ENCODE measurements at places on chromosomes 6 and 20.

GRCh38 chr6:144349690-144350527 lies 64.8 kb downstream of the UTRN start:
- DNase-seq, result no peak

DNA sequence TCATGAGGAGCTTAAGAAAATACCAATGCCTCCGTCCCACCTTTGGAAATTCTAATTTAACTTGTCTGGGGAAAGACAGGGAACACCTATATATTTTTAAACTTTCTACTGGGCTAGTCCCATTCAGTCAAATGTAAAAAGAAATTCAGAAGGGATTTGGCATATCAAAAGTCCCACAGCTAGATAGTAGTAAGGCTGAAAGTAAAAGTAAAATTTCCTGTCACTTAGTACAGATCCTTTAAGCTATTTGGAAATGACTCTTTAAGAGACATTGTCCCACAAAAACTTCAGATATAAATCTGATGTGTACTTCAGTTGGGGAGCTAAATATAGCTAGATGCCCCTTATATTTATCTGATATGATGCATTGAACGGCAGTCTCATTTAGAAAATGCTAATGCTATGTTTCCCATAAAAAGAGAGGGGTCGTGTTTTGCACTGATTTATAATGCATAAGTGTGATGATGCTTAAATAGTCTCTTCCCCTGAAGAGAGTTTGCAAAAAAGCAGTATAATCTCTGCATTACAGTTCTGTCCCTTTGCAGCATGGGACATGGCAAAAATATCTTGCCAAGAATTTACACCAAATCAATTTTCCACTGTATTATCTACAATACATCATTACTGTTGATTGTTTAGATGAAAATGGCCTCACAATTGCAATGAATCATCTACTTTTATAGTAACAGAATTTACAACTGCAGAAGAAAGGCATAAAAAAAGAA lies 860.8 kb upstream of the MAP3K7 start:
- DNase-seq, result no peak

DNA sequence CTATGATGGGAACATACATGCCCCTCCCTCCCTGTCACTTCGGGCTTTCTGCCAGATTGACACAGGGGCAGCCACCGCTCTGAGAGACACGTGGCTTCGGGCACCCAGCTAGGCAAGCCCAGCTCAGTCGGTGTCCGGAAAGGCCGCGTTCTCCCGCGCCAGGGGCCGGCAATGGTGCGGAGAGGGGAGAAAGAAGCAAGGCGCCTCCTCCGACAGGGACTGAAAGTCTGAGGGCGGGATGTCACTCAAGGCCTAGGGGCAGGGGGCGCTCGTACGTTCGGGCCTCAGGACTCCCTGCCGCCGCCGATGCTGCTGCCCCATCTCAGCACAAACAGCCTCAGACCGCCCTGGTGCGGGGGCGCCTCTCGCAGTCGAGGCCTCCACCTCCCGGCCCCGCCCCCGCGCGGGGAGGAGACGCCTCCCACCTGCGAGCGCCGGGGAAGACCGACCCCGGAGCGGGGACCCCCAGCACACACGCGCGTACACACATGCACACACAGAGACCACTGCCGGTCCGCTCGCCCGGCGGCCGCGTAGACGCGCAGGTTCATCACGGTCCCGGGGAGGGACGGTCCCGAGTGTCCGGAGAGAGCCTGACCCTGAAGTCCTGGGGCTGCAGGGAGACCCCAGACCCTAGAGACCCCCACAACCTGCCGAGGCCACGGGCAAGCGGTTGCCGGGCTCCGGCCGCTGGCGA lies 1.9 kb downstream of the GRM4 start:
- DNase-seq, result peak; percentile 40

DNA sequence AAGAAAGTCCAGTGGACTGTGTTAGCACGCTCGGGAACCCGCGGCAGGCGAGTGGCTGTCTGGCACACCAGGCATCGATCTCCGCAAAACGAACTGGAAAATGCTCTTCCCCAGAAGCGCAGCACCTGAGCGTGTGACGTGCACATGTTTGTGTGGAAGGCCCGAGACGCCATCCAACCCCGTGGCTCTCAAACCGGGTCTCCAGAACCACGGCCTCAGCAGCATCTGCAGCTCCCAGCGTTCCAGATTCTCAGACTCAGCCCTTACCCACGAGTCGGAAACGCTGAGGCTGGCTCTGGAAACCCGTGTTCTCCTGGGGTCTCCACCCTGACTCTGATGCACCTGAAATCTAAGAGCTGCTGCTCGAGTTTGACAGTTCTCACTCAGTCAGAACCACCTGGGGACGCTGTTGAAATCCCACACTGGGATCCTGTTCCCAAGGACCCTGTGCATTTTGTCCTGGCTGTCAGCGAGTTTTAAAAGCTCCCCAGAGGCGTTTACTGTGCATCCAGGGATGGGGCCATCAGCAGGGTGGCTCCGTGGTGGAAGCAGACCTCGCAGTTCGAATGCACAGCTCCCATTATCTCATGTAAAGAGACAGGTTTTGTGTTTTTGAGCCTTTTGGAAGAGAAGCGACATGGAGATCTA lies 69.0 kb downstream of the DLL1 start:
- no peak for DNase-seq

DNA sequence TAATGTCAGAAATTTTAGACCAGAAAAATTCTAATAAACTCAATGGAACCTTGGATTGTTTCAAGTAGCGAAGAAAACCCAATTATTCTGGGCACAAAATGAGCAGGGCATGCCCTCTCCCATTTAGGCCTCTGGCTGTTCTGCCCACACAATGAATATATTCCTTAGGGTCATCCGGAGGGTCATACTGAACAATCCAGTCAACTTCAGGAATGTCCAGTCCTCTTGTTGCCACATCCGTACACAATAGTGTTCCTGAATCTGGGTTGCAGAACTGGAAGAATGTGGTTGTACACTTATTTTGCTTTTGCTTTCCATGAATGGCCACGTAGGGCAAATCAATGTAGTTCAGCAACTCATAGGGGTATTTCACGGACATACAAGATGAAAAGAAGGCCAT lies 23.4 kb upstream of the RNF144B start:
- DNase-seq, result no peak

DNA sequence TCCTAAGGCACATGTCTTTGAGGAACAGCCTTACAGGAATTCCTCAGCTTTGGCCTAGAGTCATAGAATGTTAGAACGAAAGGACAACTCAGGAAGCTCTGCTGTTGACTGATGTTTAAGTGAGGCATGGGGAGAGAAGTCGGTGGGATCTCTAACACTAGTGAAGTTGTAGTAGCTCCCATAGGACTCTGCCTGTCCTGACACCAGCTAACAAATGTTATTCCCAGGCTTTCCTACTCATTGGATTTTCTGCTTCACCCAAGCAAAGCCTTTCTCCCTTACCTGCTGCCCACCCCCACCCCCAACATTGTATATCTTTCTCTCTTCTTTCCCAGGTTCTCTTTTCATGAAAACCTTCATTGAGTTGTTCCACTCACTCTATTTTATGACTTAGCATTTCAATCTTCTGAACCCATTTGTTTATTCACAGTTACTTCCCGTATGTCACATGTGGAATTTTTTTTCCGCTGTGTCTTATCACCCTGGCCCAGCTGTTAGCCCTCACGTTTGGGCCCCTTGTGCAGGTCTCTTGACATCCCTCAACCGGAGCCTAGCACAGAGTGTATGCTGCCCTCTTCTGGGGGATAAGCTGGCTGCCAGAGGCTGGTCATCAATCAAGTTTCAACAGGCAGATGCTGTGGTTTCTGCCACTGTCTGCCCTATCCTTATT lies 39.2 kb upstream of the RNF8 start:
- DNase-seq, result no peak

DNA sequence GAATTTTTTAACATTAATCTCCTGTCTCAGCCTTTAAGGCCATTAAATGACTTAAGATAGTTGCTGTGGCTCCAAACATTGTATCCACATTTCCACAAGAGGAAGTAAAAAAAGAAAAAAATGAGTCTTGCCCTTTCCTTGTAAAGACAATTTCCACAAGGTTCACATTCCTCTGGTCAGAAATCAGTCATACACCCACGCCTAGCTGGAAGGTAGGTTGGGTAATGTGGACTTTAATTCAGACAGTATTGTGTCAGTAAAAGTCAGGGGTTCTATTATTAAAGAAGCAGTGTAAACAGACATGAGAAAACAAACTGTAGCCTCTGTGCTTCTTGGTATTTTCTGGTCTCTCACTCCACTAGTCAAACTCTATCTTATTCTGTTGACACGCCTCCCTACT lies 682.0 kb downstream of the GRIK2 start:
- DNase-seq, result no peak

DNA sequence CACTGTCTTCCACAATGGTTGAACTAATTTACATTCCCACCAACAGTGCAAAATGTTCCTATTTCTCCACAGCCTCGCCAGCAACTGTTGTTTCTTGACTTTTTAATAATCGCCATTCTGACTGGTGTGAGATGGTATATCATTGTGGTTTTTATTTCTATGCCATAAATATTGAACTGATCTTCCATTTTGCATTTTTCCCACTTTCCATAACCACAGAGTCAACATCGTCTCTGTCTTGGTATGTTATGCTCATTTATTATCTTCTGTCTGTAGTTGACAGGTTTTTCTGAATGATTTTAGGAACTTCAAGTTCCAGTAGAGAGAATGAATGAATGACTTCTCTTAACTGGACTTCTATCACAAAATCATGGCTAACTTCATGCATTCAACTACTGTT lies 259.8 kb downstream of the UST start:
- DNase-seq, result no peak

- no peak for DNase-seq
Observed at GRCh38 chr6:85066266-85066665, 301.9 kb upstream of the TBX18 start.

- DNase-seq, result no peak
Observed at GRCh38 chr6:96794980-96795379, 42.3 kb downstream of the GPR63 start.
